ENCODE measurements at places on chromosomes 4 and X.

DNA sequence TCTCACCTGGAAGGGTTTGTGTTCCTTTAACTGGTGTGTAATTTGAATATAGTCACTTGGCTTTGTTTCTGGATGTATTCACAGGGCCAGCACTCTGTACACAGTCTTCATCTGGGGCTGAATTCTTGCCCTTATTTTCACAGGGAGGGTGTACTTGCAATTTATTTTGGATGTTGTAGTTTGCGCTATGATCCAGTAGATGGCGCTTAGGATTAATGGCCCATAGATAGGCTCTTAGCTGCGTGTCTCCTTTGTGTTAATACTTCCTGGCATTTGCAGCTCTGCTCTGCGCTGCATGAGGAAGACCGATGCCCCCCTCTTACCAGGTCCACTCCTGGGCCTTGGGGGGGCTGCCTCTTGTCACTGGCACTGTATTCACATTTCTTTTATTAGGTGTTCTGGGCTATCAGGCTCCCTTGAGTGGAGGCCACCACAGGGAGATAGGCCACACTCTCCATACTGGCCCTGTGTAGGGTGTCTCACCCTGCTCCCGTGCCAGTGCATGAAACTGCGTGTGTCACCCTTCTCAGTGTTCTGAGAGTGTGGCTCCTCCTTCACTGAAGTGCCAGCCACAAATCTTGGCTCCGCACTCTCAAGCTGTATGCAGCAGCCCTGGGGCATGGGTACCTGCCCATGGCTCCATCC, 562.2 kb downstream of the ZIC3 start:
- no peak for DNase-seq

- DNase-seq = no peak
These were observed 19.3 kb downstream of the TSPAN5 start for GRCh38 chr4:98639108-98639507.

GRCh38 chr4:138111462-138112000, 130.6 kb downstream of the SLC7A11 start:
- DNase-seq = no peak

DNA sequence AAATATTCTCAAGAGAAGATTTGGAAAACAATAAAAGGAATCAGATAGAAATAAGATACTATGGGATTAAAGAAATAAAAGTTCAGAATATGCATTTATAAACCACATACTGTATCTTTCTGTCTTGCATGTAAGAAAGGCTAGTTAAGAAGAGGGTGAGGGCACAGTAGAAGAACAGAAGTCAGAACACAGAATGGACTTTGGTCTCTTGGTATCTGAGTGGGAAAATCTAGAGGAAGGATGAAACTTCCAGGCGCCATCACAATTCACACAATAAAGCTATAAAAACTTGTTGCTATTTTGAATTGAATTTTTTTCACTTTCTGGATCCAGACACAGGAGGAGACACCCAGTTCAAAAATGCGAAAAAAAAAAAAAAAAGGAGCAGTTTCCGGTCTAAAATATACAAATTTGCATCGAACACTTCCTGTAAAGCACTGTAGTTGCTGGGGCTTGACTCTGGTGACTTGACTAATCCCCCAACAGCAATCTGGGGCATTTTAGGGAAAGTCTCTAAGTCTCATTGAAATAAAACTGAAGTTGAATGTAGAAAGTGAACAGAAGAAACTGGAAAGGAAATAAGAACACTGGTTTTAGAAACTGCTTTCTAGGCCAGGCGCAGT, 8.1 kb upstream of the NAAA start:
- no peak for DNase-seq

GRCh38 chrX:153970357-153971123, 1.1 kb downstream of the HCFC1 start:
- no peak for DNase-seq

- no peak for DNase-seq
These were observed 40.7 kb upstream of the GPC3 start for GRCh38 chrX:134025986-134026545.

DNA sequence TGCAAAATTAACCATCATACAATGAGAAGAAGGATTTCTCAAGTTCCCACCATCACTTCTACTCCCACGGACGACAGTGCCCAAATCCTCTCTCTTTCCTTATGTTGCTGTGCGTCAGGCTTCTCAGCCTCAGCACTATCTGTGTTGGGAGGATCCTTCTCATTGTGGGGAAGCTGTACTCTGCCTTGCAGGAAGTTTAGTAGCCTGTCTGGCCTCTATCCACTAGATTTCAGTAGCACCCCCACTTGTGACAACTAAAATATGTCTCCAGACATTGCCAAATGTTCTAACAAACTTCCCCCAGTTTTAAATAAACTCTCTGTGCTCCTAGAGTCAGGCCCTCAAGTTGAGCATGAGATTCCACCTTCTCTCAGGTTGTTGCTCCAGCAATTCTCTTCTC, 545.9 kb upstream of the ZFP42 start:
- no peak for DNase-seq

DNA sequence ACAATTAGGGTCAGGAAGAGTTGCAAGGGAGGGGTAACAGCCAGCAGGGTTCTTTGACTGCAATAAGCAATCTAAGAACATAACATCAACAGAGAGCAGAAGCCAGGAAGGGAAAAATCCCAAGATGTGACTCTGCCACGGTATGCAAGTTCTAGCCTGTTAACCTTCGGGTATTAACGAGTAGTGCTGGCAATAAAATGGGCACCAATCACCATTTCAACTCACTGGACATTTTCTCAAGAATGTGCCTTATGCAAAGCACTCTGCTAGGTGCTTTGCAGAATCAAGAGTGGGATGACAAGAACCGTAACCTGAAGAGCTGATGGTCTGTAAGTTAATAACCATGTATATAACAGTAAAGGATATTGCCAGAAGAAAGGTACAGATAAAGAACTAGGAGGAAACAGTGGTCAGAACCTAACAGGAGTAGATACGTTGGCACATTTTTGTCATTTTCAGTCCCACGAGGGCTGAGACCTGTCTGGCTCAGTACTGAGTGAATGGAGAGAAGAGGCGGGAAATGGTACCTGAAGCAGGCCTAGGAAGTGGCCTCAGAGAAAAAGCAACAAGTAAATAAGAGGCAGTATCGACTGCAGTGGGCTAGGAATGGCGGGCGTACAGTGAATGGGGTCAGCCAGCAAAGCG, 2.7 kb downstream of the ELOVL6 start:
- DNase-seq = peak; percentile 61

DNA sequence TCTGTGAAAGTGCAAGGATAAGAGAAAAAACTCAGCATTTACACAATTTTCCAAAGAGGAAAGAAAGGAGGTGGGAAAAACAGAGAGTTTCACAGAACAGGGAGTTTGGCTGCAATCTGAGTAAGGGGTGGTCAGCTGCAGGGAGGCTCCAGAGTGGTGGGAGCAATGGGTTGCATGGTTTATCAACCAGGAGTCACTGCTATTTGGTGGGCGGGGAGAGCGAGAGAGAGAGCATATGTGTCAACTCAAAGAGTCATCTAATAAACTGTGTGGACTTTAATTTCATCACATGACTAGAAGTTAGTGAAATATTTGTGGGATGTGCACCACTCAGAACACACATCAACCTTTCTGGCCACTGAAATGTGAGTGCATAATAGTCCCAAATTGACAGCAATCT, 94.6 kb downstream of the FAM13A start:
- no peak for DNase-seq

- no peak for DNase-seq
These were observed 4.9 kb downstream of the LYAR start for GRCh38 chr4:4284827-4285618.

DNA sequence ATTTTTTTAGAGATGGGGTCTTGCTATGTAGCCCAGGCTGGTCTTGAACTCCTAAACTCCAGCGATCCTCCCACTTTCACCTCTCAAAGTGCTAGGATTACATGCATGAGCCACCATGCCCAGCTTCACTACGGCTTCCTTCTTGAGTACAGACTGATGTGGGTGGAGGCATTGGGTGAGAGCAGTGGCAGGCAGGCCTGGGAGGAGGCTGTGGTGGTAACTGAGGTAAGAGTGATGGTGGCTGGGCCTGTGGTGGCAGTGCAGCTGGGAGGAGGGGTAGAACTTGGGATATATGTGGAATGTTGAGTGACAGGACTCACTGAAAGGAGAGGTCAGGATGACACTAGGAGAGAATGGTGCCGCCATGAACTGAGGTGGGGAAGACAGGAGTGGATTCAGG, 80.9 kb downstream of the MED28 start:
- DNase-seq = no peak

- DNase-seq = no peak
These were observed 38.1 kb upstream of the ATXN3L start for GRCh38 chrX:13357925-13358324.

DNA sequence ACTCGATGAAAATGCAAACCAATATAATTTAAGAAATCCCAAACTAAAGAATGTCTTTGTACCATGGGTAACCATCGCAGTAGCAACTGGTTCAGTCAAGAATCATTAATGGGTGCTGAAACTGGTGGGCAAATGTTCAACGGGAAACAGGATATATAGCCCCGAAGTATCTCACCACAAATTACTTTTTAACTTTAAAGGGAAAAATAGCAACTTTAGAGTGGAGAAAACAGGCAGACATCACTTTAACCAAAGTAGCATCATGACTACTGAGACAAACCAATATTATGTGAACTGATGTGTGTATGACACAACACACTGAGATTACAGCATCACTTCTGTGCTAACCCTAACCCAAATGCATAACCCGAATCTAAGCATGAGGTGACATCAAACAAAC, 33.8 kb upstream of the SLAIN2 start:
- no peak for DNase-seq

DNA sequence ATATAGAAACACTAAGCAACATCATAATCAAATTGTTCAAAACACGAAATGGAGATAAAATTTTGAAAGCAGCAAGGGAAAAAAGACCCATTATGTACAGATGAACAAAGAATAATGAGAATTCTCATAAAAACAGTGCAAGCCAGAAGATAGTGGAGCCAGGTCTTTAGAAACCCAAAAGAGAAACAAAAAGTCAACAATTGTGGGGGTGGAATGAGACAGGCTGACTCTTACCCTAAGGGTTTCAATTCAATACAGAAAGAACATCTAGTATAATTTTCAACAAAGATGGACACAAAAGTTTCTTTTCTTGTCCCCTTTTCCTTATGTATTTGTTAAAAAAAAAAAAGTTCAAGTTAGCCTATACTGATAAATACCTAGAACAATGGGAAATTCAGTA, 34.0 kb upstream of the MAGEB2 start:
- no peak for DNase-seq

DNA sequence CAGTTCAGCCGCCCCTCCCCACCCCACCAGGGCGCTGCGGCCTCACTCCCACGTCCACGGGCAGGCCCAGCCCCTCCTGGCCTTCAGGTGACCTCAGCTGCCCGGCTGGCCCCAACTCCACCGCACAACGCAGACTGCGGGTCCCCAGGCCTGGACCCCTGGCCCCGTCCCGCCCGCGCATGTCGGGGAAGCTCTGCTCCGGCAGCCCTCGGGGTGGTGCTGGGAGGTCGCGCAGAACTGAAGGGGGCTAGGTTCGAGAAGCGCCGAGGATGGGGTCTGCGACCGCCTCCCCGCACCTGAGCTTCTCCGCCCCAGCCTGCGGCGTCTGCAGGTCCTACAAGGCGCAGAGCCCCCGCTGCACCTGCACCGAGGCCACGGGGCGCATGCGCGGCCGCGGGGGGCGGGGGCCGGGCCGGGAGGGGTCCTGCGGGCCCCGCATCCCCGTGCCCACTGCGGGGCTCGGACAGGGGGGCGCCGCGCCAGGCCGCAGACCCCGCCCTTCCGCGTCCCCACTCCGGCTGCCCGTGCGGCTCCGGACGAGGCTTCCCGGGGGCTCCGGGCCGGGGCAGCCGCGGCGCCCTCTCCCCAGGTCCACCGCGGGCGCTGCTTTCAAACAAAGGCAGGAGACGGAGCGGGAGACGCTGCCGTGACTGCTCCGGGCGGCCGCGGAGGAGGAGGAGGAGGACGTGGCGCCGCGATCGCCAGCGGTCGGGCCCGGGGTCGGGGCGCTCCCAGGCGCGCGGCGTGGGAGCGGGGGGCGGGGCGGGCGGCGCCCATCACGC, 672 bp upstream of the NAT8L start:
- no peak for DNase-seq

DNA sequence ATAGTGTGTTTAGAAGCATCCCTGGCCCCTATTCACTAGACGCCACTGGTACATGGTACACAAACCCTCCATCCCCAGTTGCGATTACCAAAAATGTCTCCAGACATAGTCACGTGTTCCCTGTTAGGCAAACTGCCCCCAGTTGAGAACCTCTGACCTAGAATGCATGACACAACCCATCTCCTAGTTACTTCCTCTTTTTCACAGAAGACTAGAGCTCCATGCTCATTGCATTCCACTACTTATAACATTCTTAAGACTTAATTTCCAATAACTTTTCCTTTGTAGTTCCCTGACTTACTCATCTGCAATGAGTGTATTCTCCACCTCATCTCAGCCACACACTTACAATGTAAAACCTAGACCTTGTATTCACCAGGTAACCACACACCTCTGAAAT, 68.6 kb downstream of the PRSS12 start:
- no peak for DNase-seq

DNA sequence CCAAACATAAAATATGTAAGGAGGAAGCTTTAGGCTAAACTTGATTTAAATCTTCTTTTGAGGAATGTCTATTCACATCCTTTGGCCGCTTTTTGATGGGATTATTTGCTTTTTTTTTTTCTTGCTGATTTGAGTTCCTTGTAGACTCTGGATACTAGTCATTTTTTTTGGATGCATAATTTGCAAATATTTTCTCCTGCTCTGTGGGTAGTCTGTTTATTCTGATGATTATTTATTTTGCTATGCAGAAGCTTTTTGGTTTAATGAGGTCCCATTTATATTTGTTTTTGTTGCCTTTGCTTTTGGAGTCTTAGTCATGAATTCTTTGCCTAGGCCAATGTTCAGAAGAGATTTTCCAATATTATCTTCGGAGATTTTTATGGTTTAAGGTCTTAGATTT, 144.9 kb downstream of the MAGEC2 start:
- DNase-seq = no peak

DNA sequence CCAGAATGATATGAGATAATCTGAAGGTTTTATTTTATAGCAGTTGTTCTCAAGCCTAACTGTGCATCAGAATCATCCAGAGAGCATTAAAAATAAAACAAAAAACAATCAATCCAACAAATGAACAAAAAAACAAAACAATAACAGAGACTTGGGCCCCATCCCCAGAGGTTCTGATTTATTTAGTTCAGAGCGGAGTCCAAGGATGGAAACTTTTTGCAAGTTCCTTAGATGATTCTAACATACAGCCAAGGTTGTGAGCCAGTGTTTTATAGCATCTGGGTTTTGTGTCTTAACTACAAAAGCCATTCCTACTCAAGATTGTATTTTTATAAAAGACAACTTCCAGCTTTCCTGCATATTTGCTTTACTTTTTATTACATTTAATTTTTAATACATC, 59.4 kb upstream of the GRPR start:
- no peak for DNase-seq

Data from activated CD8-positive, alpha-beta memory T cell treated with anti-CD3 and anti-CD28 coated beads for 24 hours (primary cell).